ENCODE measurements at places on chromosomes 5 and 9.

DNA sequence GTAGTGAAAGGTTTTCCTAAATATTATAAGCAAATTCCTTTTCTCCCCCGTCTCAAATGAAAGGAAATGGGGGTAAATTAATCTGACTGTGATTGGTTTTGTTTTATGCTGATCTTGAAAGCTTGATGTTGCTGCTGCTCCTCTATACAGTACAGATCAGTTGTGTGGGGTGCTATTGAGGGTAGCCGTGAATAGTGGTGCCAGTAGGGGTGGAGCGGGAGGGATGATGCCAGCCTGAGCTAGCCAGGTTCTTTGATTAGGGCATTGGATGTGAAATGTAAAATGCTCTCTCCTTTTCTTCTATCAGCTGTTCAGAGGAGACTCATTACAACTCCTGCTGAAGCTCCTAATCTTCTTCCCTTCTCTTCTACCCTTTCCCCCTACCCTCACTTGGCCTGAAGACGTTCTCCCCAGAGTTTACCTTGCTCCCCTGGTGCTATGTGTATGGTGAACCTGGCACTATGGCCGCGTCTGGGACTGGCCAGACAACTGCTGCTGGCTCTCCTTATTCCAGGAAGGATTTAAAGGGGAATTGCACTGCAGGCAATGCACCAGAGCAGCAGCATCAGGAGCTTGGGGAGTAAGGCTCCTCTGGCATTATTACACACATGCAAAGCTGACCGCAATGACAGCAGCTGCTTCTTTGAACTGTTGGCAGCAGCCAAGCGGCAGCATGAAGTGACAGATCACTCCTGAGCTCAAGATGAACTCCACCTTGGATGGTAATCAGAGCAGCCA lies 566 bp downstream of the GPR21 start:
- no peak for DNase-seq

DNA sequence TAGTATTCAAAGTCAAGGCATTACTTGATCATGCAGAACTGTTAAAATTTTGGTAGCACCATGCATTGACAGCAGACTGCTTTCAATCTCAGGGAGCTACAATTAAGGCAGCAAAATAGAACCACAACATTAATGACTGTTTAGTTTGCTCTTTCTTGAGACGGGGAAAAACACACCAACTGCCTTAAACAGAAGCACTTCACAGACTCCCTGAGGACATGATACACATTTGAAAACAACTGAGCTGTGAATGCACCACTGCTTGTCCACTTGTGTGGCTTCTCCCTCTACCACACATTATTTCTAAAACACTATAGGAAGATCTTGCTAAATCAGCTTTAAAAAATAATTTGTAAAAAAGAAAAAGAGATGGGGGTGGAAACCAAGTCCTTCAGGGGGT lies 79.6 kb upstream of the MAST4 start:
- no peak for DNase-seq

DNA sequence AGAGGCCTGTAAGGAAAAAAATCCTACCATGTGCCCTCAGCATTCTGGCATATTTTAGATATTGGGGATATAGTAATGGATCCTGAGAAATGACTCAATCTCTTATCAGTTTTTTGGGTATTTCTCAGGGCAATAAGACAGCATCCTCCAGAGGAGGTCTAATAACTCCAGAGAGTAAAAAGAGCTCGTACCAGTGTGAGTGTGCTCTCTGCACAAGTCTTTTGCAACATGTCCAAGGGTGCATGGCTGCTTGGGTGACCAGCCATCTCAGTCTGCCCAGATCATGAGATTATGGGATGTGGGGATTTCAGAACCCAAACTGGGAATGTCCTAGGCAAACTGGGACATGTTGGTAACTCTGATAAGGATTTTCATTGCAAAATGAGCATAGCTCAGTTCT lies 15.3 kb downstream of the ASPN start:
- no peak for DNase-seq

DNA sequence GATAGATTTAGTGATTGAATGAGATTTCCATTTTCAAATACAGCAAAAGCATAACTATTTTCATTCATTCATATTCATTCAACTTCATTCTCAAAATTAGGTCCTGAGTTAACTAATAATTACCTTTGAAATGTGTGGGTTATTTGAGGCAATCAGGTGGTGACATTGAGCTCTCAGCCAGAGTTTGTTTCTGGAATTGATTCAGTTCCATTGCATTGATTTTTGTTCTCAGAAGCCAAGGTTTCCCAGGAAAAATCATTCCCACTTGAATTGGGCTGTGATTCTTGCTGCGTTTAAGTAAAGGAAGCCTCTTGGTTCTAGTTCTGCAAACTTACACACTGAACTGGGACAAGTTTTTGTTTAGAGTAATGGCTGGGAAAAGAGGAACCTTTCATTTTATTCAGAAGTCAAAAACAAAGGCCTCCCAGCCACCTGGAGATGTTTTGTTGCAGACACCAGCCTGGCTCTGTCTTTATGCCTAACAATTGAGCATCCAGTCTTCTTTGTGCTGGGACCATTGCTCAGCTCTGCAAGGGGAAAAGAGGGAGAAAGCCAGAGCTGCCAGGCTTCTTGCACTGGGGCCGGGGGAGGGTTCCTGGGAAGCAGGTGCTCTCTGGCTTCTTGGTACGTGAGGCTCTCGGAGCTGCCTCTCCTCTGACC lies 198.6 kb downstream of the TRIO start:
- no peak for DNase-seq

- DNase-seq, result peak; percentile 1
These were observed 116.0 kb upstream of the LRRTM2 start for GRCh38 chr5:138990986-138991590.

DNA sequence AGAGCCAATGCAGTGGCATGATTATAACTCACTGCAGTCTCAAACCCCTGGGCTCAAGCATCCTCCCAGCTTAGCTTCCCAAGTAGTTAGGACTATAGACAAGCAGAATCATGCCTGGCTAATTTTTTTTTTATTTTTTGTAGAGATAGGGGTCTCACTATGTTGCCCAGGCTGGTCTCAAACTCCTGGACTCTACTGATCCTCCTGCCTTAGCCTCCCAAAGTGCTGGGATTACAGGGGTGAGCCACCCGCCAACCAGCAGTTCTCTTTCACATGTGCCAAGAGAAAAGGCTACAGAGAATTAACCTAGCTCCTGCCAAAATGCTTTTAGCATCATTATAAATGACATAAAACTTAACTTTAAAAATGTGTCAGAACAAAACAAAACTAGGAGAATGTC lies 8.1 kb downstream of the AK3 start:
- DNase-seq, result no peak

DNA sequence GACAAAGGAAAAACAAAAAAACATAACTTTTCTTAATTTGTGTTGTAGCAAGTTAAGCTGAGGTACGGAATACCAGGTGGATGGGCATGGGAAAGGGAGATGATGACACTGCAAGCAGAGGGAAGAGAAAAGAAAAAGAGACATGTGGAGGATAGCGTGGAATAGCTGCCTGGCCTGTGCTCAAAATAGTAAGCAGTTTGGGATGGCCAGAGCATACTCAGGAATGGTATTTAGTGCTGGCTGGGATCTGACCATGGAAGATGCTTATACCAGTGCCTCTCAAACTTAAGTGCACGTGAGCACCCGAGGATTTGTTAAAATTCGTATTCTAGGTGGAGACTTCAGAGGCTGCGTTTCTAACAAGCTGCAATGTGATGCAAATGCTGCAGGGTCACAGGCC lies 41.3 kb downstream of the LNPEP start:
- DNase-seq, result no peak

GRCh38 chr5:97764700-97765099 lies 581.7 kb upstream of the RIOK2 start:
- DNase-seq, result no peak

GRCh38 chr9:37251452-37251851 lies 131.1 kb downstream of the ZCCHC7 start:
- DNase-seq, result no peak

GRCh38 chr9:105850852-105851500 lies 156.6 kb downstream of the TMEM38B start:
- no peak for DNase-seq

- DNase-seq, result no peak
These were observed 5.7 kb downstream of the CLTB start for GRCh38 chr5:176410486-176411180.

- no peak for DNase-seq
These were observed 141.5 kb downstream of the TRPM3 start for GRCh38 chr9:70979966-70980365.

- peak; percentile 14 for DNase-seq
These were observed 86.9 kb downstream of the GNAQ start for GRCh38 chr9:77944556-77945243.

GRCh38 chr5:66553368-66553912 lies 42.8 kb upstream of the MAST4 start:
- no peak for DNase-seq

DNA sequence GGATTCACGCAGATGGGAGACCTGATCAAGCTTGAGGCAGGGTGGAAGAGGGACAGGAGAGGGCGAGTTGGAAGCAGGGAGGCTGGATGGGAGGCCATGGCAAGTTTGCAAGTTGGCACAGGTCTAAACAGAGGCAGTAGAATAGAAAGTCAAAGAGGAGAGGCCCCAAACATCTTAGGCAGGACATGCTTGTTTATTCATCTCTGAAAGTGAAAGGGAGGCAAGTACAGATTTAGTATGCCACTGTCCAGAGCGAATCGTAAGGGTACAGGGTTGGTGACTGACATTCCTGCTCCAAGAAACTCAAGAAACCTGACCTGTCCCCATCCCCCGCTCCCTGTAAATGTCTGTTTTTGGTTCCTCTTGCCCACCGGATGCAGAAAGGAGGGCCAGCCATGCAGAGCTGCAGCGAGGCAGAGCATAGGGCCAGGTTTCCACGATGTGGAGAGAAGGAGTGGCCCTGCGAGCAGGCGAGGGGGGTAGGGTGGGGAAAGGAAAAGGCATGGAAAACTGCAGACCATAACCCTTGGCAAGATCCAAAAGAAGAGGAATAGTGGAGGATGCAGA lies 96.2 kb upstream of the BOD1 start:
- no peak for DNase-seq

GRCh38 chr9:37374892-37375291 lies 47.6 kb upstream of the GRHPR start:
- DNase-seq, result no peak

- DNase-seq, result no peak
These were observed 267.9 kb downstream of the CDK5RAP2 start for GRCh38 chr9:120312031-120312430.

DNA sequence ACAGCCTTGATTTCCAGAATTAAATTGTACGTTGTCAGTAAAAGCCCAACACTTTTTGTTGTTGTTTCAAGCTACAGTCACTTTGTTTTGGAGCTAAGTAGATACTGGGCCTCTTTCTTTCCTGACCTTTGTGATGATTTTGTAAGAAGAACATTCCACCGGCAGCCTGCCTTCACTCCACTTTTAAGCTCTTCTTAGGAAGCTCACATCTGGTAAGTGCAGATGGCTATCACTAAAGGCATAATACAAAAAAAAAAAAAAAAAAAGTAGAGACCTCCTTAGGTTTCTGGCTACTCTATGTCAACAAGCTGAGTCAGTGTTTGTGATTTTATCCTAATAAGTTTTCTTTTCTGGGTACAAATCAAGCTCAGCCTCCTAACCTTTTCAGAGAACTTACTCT lies 1922.1 kb upstream of the WWC1 start:
- DNase-seq, result no peak

GRCh38 chr5:153516504-153517240 lies 26.2 kb downstream of the GRIA1 start:
- DNase-seq, result no peak

- DNase-seq, result no peak
These were observed 31.6 kb downstream of the ABLIM3 start for GRCh38 chr5:149172709-149173505.

DNA sequence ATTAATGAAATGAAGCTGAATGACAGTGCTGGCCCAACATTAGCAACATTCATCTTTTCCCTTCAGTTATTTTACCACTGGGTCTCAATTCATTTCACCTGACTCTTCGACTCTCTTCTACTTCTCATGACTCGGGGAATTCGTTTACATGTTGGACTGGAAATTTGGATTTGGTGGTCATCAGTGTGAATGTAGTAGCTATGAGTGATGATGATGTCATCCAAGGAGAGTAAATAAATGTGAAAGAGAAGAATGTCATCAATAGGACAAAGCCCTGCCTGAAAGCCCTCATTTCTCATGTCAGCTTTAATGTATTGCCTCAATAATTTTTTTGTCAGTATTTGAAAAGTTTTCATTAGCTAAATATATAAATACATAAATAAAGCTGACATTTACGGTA lies 21.9 kb upstream of the CFAP95 start:
- DNase-seq, result no peak

- DNase-seq, result no peak
These were observed 6.1 kb downstream of the TCF7 start for GRCh38 chr5:134120386-134121138.

GRCh38 chr9:30713243-30713642 lies 1671.2 kb upstream of the ACO1 start:
- DNase-seq, result no peak

DNA sequence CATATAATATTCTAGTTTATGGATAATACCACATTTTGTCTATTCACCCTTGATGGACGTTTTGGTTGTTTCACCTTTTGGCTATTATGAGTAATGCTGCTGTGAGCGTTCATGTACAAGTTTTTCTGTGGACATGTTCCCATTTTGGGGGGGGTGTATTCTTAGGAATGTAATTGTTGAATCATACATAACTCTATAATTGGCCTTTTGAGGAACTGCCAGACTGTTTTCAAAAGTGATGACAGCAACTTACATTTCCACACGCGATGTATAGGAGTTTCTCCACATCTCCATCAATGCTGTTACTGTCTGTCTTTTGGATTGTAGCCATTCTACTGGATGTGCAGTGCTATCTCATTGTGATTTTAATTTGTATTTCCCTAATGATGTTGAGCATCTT lies 69.8 kb downstream of the SLC46A2 start:
- no peak for DNase-seq

- DNase-seq, result no peak
These were observed 128.6 kb upstream of the EFNA5 start for GRCh38 chr5:107799306-107799705.

DNA sequence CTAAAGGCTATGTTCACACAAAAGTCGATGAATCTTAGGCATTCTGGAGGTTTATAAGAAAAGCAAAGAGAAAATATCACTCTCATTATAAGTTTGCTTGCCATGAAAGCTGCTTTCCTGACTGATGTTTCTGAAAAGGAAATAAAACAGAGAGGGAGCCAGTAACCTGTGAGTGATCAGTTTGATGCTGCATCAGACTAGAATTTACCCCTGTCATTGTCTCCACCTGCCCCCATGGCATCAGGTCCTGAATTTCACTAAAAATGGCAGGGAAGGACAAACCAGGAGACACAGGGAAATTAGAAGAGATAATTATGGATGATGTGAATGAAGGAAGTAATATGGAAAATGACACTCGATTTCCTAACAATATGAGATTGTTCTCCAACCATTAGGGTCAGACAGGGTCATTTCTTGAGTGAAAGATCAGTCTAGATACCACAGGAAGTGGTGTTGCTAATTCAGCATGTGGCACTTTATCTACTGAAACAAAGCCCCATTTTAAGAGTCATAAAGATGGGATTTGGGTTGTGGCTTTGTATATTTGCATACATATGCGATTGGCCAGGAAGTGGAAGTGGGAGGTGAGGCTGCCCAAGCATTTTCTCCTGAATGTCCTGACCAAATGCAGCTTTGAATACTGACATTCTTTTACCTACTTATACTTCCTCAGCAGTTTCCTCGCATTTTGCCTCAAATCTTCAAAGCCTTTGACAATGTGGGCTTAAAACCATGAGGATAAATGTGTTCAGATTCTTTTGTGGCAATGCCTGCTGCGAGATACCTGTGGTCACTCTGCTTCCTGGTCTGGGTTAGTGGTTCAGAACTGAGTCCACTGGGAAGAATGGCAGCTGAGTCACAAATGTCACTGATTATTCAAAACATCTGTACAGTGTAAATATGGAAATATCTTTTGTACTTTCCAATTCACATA lies 29.7 kb downstream of the MEGF10 start:
- DNase-seq, result no peak

- DNase-seq, result no peak
These were observed 109.1 kb downstream of the CDH10 start for GRCh38 chr5:24535646-24536045.

Measured in K562 (cell line).